ENCODE measurements at places on chromosomes 12 and 14.

DNA sequence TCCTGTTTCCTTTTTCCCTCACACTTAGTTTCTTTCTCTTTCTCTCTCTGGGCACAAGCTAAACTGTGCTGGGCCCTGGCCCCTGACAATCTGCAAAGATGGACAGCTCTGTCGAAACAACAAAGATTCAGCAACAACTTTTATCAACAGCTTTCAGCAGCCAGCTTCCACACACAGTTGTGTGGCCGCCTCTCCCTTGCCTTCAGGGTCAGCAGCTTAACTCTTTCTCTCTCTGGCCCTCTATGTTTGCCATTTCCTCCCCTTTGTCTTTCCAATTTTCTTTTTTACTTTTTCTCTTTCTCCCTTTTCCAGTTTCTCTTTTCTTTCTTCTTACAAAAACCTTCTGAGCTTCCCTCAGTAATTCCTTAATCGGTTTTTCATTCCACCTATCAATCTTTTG, 43.3 kb downstream of the IQSEC3 start:
- no peak for DNase-seq

DNA sequence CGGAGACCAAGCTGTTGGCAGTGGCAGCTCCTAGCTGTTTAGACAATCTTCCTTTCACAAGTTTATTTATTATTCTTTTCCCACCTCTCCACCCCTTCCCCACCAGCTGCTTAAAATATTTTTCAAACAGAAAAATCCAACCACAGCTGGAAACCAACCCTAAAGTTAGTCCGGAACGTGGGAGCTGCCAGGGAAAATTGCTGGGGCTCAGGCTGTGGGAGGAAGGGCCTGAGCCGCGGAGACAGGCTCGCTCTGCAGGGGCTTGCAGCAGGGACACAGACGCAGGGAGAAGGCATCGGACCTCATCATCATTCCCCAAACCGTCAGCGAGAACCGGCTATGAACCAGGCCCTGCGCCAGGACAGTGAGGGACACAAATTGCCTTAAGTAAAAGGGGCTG, 16.1 kb upstream of the TMEM106C start:
- DNase-seq, result no peak

GRCh38 chr12:11861864-11862600, 208.7 kb upstream of the BCL2L14 start:
- DNase-seq, result no peak

GRCh38 chr12:94148739-94149118, 352 bp downstream of the PLXNC1 start:
- DNase-seq, result no peak

GRCh38 chr12:92035477-92035876, 110.2 kb downstream of the BTG1 start:
- no peak for DNase-seq

DNA sequence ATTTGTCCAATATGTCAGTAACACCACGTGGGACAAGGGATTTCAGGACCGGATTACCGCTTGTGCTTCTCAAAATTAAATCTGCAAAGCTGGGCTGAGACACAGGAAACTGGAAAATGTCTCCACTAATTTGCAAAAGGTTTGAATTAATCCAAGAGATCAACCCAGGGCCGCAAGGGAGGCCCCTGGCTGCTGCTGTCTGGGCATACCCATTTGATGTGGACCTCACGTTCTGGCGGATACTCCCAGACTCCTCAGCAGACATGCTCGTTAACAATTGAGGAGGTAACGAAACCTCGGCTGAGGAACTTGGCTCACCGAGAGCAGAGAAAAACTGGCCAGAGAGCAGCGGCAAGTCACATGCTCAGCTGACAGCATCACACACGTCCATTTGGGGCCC, 180.6 kb downstream of the SLC15A4 start:
- no peak for DNase-seq

All from NCI-H187 treated with DMSO at 0.1 percent for 48 hours (cell line).